AG09309 (cell line): ENCODE measurements at places on chromosomes 3 and 15.

- DNase-seq, result no peak
These were observed 57.8 kb downstream of the MAP3K13 start for GRCh38 chr3:185420762-185421161.

DNA sequence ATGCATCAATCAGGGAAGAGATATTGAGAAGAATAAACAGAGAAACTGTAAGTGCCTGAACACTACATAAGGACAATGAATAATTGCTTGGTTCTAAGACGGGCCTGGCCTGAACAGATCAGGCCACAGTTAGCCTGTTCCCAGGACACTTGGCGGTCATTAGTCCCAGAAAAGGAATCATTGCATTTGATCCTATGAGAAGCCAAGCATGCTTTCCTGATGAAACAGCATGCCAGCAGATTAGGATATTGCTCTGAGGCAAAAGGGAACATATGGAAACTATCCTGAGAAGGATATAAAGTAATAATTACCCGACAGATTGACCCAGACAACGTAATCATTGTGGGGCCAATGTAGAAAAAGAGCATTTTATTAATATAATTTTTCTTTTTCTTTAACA lies 51.9 kb downstream of the STRIT1 start:
- peak; percentile 70 for DNase-seq

- no peak for DNase-seq
These were observed 1.7 kb downstream of the SLMAP start for GRCh38 chr3:57757642-57758297.

DNA sequence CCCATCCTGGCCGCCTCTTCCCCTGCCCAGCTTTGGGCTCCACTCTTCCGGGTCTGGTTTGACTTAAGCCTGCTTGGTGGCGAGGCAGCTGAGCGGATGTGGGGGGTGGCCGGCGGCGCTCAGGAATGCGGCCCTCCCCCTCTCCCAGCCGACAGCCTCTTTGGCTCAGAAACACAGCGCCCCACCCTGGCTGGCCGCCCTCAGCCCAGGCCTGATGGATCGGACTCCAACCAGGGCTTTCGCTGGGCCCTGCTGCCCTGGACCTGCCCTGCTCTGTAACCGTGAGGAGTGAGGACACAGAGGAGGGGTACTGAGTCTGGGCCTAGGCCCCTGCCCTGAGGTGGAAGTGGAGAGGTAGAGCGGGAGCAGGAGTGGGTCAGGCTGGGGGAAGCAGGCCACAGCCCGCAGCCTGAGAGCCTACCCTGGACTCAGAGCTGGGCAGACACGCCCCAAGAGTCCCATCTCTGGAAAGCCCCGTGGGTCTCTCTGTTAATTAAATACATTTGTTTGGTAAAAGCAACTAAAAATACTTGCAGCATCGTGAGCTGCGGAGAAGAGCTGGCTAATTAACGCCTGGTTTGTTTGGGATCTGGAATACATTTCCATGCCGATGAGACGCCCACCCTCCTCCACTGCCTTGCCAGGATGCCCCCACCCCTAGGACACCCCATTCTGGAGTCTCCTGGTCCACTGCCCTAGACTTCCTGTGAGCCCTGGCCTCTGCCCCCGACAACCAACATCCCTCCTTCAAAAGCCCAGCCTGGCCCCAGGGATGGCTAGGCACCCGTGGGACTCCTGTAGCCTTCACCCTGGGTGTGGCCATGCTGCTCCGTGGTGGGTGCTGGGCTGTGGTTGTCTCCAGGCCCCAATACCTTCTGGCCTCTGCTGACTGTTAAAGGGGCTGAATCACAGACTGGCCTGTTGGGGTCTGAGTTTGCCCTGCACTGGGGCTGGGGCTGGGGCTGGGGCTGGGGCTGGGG lies 19.6 kb downstream of the PLXNA1 start:
- DNase-seq, result peak; percentile 70

DNA sequence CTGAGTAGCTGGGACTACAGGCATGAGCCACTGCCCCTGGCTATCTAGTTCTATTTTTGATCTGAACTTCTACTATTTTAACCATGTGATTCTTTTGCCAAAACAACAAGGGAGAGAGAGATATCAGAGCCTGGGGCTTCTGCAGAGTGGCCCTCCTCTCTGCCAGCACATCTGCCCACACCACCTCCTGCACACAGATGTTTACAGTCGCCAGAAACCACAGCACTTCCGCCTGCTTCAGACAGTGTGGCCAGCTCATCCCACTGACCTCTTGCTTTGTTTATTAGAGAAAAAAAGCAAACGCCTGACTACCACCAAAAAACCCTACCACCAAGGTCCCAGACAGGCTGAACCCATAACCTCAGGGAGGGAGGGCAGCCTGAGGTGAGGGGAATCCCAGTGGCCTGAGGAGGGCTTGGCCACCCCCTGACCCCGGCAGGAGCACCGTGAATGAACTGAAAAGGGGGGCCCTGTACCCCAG lies 85.9 kb upstream of the ABHD2 start:
- peak; percentile 78 for DNase-seq

- DNase-seq, result no peak
These were observed 32.1 kb downstream of the CNTN4 start for GRCh38 chr3:2130726-2131125.

DNA sequence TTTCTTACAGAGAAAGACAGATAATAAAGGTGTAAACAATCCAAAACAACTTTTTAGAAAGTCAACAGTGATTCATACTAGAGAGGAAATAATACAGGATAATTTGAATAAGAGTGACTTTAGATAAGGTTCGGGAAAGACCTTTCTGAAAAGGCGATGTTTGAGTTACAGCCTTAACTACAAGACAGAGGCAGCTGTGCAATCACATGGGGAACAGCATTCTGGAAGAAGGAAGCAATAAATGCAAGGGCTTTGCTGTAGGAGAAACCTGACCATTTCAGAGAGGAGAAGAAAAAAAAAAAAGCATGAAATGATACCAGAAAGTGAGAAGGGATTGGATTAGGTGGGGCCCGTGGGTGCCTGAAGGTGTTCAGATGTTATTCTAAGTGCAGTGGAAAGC lies 200.6 kb upstream of the ATP11B start:
- DNase-seq, result no peak

- DNase-seq, result no peak
These were observed 136.8 kb downstream of the FHIT start for GRCh38 chr3:61114316-61114953.

- no peak for DNase-seq
These were observed 23.5 kb downstream of the RAB6B start for GRCh38 chr3:133872161-133872560.

- DNase-seq, result peak; percentile 41
These were observed 61.1 kb upstream of the GPD1L start for GRCh38 chr3:32045091-32045915.

GRCh38 chr3:141656771-141657170 lies 81.3 kb upstream of the RNF7 start:
- DNase-seq, result peak; percentile 86

- no peak for DNase-seq
These were observed at the start of gene ALDH1A3 for GRCh38 chr15:100879464-100880138. TSS of gene ALDH1A3 (plus strand) at chr15:100879831. CDS start at chr15:100879908, 77 bp downstream.

GRCh38 chr3:174046311-174046710 lies 648.8 kb downstream of the NLGN1 start:
- no peak for DNase-seq

DNA sequence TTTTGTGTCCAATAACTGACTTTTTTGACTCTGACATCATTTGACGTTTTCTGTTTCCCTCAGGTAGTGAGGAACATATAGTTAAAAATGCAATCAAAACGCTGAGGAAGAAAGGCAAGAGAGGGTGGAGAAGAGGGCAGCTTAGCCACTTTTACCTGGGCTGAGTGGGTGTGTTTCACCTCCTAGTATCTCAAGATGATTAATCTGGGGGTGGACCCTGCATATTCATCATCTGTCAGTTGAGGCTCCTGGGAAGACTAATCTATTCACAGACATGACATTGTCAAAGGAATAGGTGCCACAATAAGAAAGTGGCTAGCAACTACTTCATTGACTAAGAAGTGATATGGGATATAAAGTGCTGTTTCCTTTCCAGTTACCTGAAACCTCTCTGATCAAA lies 331.5 kb upstream of the RARB start:
- DNase-seq, result no peak

- no peak for DNase-seq
These were observed 70.6 kb downstream of the AP4E1 start for GRCh38 chr15:50979041-50979440.

DNA sequence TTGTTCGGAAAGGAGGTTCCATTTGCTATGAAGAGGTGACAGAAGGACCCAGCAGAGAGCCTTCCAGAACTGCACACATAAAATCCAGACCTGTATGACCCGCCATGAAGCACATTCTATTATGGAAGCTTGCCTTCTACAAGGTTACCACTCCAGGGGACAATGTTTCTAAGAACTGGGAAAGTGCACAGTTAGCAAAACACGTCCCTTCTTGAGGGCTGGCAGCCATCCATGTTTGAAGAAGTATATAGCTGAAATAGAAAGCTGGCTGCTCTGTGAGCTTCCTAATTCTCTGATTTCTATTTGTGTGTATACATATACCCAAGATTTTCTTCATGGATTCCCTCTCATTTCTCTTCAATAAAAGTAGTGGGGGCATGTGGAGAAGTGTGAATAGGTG lies 74.6 kb downstream of the CNTN3 start:
- no peak for DNase-seq

DNA sequence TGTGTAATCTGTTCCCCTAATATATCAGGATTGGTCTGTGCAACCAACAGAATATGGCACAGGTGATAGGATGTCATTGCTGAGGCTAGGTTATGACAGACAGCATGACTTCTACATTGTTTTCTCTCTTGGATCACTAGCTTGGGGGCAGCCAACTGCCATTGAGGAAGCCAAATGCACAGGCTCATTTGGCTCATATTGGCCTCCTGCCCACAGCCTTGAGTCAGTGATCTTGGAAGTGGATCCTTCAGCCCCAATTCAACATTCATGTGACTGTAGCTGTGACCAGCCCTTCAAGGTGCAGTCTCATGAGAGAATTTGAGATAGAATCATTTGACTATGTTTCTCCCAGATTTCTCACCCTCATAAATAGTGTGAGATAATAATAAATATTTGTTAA lies 675.6 kb downstream of the GRM7 start:
- no peak for DNase-seq

GRCh38 chr3:128217702-128218547 lies 64.6 kb downstream of the EEFSEC start:
- no peak for DNase-seq

DNA sequence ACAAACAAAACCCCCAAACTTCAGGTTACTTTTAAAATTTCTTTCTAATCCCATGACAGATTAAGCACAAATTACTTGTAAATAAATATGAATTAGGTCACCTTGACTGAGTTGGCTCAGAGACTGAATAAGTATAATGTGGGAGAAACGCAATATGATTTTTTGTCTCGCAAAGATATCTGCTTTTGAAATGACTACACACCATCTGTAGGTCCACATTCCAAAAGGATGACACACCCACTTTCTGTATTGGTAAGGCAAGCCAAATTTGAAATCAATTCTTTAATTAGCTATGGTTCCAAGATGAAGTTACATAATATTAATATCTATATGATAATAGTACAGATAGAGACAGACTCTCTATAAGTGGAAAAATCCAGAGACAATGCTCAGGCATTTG lies 66.9 kb upstream of the CSPG5 start:
- DNase-seq, result no peak
